Pancreas (tissue), 10 donors: ENCODE measurements at places on chromosomes 16 and 17. TPM values are rescaled to one million over a fixed set of nuclear protein-coding genes. Genes with fewer than 3 reads are reported as not detected.

DNA sequence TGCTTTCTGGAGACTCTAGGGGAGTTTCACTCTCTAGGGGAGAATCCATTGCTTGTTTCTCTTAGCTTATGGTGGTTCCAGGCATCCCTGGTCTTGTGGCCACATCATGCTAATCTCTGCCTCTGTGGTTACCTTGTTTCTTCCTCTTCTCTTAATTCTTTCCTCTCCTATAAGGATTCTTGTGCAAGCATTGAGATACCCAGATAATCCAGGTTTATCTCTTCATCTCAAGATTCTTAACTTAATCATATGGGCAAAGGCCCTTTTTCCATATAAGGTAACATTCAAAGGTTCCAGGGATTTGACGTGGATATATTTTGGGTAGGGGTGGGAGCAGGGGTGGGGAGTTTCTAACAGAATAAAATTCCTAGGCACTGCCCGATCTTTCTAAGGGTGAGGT lies 32.6 kb downstream of the FAM20A start:
- no peak for DNase-seq

DNA sequence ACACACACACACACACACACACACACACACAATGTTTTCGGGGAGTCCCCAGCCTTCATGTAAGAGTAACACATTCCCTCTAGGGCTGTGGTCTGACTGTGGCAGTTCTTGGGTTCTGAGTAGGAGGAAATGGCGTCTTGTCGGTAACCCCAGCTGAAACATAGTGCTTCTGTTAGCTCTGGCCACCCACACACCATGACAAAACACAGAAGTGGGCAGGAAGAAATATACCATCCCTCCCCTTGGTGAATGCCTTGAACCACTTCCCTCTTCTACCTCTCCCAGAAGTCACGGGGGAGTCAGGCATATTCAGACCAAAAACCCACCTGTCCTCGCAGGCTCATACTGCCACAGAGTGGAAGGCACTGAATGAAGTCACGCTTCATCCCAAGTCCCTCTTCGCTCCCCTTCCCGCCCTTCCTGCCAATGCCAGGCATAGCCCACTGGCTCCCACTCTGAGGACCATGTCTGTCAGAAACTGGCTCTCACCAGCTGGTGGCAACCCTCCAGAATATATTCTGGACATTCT lies 11.5 kb downstream of the SLC35B1 start:
- DNase-seq: no peak

The CCL8 gene
- not detected for total RNA-seq

DNA sequence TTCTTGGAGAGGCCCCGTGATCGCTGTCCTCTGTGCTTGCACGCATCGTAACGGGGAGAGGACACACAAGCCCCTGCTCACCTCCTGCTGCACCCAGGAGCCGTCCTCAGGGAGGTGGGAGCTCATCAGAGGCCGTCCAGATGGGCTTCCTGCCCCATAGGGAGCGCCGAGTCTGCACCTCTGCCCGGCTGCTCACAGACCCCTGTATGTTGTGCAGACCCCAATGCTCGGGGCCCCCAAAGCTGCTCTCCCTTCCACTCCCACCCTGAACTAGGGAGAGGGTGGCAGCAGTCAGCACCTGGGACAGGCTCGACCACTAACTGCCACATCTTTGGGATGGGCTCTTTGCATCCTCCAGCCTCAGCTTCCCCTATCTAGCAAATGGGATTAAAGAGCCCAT lies 4.4 kb upstream of the ZNF469 start:
- DNase-seq: no peak

- DNase-seq: no peak
Measured at GRCh38 chr17:48127371-48128051, 19.9 kb downstream of the SNX11 start.

The STX1B gene
- total RNA-seq: 0.83 TPM

- no peak for DNase-seq
Measured at GRCh38 chr16:10408824-10409381, 23.0 kb downstream of the ATF7IP2 start.

The MPP3 gene
- total RNA-seq: 3.4 TPM

DNA sequence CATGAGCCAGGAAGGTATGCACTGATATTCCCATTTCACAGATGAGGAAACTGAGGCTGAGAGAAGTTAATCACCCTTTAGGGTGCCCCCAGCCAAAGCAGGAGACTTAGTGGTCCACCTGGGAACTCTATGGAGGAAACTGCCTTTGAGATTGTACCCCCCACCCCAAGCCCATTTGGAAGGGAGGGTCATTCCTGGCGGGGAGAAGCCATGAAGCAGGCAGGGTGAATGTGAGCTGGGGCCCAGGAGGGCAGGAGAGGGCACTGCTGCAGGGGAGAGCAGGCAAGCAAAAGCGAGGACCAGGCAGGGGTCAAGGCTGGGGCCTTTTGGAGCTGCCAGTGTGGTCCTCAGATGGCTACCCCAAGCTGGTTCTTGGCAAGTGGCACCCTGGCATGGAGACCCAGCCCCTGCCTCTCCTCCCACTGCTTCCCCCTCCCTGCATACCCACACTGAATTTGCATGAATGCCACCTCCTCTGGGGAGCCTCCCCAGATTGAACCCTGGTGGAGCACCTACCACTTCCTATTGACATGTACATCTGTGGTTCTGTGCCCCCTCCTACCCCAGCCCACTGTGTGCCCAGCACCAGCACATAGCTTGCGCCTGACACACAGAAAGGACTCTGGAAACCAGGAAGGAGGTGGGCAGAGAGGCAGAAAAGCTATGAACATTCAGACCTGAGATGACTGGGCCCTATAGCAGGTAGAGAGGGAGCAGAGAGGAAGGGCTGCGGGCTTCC lies 965 bp upstream of the TMC6 start:
- DNase-seq: peak; percentile 54

The GCGR gene
- total RNA-seq: 0.75 TPM

DNA sequence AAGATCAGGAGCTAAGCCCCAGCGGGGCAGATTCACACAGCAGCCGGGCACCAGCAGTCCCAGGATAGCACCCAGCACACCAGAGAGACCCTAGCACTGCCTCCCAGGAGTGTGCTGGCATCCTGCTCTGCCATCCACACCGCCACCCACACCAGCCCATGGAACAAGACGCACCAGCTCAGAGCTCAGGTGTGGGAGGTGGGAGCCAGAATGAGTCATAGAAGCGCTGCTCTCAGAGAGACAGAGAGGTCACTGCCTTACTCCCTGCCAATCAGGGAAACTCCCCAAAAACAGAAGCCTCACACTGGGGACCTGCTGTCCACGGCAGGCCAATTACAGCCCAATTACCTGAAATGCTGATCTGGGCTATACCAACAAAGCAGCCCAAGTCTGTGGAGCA lies 64.9 kb downstream of the CDYL2 start:
- DNase-seq: no peak

The TBX2 gene
- total RNA-seq: 2.4 TPM

The AIPL1 gene
- total RNA-seq: not detected

DNA sequence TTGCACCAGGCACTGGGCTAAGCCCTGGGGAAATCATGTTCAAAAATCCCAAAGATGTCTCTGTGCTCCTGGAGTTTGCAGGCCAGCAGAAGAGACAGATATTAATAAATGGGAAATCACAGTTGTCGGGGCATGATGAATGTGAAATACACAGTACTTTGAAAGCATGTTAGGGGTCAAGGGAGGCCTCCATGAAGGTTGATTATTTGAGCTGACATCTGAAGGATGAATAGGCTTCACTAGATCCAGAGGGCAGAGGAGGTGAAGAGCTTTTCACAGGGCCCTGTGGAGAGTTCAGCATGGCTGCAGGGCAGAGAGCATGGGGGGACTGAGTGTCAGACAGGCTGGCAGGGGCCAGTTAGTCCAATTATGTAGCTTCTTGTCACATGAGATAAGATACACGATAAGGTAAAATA lies 2.6 kb downstream of the ANKRD40CL start:
- DNase-seq: no peak

GRCh38 chr17:48570325-48571023 lies 7.7 kb downstream of the HOXB4 start:
- no peak for DNase-seq

The DHX58 gene
- 6.2 TPM for total RNA-seq

DNA sequence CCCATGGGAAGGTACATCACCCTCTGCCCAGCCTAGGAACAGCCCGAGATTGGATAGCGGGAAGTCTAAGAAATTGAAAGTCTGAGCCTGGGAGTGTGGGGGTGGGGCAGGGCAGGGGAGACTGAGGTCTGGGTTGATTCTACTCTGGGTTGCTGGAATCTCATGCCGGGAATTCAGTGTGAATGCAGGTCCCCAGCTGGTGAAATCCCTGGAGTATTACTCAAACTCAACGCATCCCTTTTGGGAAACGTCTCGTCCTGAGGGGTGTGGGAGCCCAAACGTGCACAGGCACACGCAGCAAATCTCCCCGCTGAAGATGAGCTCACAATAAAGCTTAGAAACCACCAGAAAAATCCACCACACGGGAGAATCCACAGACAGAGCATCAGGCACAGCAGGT lies 55.4 kb downstream of the SOCS1 start:
- DNase-seq: no peak
